ENCODE measurements at places on chromosomes 2 and 18.

DNA sequence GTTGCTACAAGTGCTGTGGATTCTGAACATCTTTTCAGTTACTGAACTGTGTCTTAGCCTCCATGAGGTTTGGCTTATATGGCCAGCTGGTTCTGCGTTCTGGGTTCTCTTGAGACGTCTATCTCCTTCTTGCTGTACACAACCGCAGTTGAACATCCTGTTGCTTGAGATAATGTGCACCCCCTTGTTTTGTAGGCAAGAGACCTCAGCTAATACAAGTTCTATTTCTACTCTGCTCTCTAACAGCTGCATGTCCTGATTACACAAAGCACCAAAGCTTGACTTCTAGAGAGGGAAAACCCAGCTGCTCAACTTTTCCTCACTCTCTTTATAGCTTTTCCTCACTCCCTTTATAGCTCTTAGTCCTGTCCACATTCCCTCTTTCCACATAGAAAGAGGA lies 176.0 kb downstream of the LTBP1 start:
- DNase-seq, result no peak

- no peak for DNase-seq
Observed at GRCh38 chr18:48186131-48186766, 222.9 kb downstream of the ZBTB7C start.

- no peak for DNase-seq
Observed at GRCh38 chr18:6681331-6681875, 48.1 kb upstream of the ARHGAP28 start.

DNA sequence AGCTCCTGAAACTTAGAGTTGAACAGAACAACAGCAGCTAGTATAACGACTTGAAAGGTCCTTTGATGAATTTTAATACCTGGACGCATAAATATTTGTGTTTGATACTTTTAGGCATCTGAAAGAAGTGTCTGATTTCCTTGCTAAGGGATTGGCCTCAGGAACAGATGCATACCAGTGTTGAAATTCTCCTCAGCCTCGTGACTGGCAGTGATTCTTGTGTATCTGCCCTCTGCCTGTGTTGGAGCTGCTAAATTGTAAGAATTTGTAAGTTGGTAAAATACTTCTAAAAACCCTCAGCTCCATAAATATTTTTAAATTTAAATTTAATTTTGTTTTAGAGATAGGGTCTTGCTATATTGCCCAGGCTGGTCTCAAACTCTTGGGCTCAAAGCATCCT lies 22.4 kb upstream of the SCYGR1 start:
- DNase-seq, result no peak

- DNase-seq, result no peak
Observed at GRCh38 chr2:41926614-41927580, 120.9 kb upstream of the PKDCC start.

DNA sequence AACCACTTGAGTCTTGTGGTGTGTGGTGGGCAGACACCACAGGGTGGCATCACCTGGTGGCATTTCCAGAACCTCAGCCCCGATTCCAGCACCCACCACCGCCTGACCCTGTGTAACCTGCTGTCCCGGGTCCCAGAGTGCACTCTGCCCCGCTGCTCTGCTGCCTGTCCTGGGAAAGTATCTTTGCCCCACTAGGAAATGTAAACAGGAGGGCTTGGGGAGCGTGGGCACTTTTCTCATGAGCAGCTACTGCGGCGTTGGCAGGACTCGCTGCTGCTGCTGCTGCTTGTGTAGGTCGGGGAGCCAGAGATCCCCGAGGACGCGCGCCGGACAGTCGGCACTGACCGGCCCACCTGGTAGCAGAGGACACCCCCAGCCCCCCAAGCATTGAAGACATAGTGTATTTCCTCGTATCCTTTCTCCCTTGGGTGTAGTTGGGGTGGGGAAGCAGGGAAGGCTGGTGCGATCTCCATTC lies 13.4 kb downstream of the DTYMK start:
- no peak for DNase-seq

GRCh38 chr2:95300450-95300849 lies 3.3 kb downstream of the KCNIP3 start:
- no peak for DNase-seq

DNA sequence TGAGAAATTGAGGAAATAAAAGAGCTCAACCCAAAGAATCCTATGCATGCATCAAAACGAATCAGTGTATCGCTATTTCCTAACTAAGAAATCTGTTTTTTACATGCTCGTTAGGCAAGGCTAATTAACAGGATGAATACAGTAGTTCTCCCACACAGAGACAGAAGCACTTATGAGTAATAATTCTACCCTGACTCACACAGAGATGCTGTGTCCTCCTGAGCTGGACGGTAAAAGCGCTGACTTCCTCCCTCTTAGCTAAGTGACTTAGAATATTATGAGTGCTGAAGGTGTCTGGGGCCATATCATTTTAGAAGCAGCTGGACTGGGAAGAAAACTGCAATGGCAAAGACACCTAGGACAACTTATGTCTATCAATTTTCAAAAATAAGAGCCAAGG lies 18.5 kb downstream of the PLEKHM3 start:
- no peak for DNase-seq

GRCh38 chr18:78671551-78671950 lies 308.1 kb upstream of the SALL3 start:
- DNase-seq, result no peak

DNA sequence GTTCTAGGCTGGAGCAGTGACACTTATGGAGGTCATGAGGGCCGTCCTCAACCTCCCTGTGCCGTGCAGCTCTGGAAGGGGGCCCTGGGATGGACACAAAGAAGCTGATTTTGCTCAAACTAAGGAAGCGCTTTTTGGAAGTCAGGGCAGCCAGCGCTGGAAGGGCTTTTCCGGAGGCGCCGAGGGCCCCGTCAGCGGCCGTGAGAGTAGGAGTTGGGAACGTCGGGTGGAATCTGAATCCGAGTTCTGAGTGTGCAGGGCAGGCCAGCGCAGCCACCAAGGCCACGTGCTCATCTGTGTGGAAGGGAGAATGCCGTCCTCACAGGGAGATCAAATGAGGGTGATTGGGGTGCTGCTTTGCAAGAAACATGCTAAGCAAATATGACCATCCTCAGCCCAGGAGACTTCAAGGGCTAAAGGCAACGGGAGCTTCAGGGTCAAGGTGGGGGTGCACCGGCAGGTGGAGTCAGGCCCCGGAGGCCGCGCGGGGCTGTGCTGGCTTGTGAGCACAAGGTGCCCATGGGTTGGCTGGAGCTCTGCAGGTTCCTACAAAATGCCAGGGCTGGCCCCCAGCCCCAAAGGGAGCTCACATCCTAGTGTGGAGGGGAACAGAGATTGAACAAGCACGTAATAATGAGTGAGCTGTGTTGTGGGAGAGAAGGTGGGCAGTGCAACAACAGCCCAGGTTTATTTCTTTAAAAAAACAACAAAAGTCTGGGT lies 70.4 kb upstream of the HPCAL1 start:
- DNase-seq, result peak; percentile 24

DNA sequence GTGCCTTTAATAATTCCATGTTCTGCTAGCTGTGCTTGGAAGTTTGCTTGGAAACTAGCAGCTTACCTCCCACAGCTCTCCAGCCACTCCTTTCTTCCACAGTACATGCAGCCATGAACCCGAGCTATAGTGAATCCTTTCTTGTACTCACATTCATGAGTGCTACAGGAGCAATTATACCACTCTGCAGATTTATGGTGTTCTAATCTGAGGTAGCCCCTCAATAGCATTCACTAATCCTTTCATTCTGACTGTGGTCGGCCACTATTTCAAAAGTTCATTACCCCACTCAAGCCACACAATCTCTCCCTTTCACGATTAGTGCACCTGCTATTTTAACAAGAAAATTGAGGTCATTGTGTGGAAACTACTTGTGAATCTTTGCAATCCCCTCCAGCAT lies 53.2 kb downstream of the CSRNP3 start:
- no peak for DNase-seq

DNA sequence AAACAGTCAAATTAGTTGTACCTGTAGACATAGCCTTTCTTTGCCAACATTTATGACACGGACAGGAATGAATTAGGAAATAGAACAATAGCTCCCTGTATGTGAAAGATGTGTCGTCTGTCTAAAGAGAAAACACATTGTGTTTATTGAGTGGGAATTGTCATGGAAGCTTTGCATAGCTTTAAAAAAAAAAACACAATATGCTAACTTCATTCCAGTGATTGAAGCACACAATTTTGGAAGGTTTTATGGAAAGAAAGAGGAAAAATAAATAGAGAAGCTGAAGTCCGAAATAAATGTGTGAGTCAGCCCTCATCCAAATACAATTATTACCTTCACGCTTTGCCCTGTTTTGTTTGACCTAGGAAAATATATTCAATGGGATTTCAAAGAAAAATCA lies 1095.7 kb downstream of the TSN start:
- no peak for DNase-seq

- DNase-seq, result no peak
Observed at GRCh38 chr18:14179306-14179705, 47.1 kb upstream of the ZNF519 start.
